Activated CD4-positive, alpha-beta T cell treated with anti-CD3 and anti-CD28 coated beads, Interleukin-2, Interleukin-6, amounts not matched to agents 100 ng/mL and 50 ng/mL, durations not matched to agents 16 hours and 8 hours (primary cell): ENCODE measurements at places on chromosomes 13 and 19.

GRCh38 chr13:77692746-77693448 is 4.6 kb upstream of the SLAIN1 start:
- DNase-seq: no peak

DNA sequence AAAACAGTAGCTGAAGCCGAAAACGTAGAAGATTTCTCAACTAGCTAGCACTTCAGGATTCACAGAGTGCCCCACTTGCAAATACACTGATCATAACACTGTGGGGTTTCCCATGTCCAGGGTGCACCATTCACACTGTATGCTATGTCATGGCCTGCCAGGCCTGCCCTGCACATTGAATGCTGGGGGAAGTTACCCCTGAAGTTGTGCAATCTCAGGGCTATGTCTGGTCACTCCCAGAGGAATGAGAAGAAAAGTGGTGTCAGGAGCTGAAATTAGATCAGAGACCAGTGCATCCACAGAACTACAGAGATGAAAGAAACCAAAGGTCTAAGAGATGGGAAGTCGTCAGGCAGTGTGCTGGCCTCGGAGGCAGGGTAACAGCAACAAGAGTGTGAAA is 196.8 kb downstream of the RAP2A start:
- no peak for DNase-seq

- DNase-seq: no peak
These were observed 75.0 kb upstream of the SLC15A1 start for GRCh38 chr13:98827449-98827848.

GRCh38 chr13:29888306-29888705 is 37.9 kb upstream of the UBL3 start:
- no peak for DNase-seq

- no peak for DNase-seq
These were observed 14.2 kb downstream of the DPF1 start for GRCh38 chr19:38209671-38210457.

- DNase-seq: no peak
These were observed 12.1 kb downstream of the ZBTB7A start for GRCh38 chr19:4054441-4055208.

DNA sequence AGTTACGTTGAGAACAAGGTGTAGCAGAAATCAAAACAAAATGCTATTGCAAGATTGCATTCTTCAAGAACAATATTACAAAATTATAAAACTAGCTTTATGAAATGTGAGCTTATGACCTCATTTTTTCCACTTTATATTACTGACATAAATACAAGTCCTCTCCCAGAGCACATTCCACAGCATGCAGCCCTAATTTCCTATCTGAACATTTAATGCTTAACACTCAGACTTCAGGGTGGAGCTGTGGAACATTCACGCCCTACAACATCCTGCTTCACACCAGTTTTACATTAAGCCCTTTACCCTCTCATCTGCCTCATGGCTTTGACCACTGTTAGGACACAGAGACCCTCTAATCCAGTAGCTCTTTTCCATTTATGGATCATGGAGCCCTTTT is 65.5 kb downstream of the EPSTI1 start:
- DNase-seq: no peak

DNA sequence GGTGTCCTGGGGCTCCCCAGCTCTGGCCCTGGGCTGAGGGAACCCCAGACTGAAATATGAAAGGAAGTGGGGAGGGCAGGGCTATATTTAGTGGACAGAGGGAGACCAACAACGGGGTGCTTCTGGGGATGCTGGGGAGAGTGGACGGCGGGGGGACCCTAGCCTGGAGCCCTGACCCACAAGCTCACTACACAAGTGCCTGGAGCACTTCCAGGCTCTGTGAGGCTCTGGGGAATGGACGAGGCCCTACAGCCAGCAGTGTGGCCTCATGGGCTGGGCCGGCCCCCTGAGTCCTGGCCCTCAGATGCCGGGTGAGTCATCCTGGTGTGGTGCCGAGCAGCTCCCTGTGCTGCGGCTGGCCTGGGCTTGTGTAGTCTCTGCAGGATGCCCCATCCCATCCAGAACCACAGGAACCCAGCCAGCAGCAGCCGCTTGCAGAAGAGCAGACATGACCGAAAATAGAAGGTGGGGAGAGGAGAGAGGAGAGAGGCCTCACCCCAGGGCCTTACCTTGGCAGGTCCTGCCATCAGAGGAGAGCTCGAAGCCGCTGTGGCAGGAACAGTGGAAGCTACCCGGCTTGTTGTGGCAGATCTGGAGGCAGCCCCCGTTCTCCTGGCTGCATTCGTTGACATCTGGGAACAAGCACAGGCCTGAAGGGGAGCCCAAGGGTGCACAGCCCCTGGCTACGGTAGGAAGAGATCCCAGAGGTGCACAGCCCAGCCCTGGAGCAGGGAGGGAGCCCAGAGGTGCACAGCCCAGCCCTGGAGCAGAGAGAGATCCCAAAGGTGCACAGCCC is 26.1 kb downstream of the GAS6 start:
- no peak for DNase-seq

- DNase-seq: no peak
These were observed 9.2 kb downstream of the CCDC8 start for GRCh38 chr19:46404055-46404752.

DNA sequence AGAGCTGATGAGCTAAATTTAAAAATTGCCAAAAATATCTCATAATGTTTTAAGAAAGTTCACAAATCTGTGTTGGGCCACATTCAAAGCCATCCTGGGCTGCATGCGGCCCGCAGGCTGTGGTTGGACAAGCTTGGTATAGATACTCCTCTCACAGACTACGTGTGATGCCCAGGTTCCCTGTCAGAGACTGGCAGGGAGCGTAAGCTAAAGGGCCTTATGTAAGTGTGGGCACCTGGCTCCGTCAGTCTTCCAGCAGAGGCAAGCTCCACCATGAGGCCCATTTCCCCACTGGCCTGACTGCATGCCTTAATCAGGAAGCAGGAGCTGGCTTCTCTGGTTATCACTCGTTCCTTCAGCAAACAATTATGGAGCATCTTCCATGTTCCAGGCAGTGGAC is 200.2 kb downstream of the FOXO1 start:
- DNase-seq: no peak

DNA sequence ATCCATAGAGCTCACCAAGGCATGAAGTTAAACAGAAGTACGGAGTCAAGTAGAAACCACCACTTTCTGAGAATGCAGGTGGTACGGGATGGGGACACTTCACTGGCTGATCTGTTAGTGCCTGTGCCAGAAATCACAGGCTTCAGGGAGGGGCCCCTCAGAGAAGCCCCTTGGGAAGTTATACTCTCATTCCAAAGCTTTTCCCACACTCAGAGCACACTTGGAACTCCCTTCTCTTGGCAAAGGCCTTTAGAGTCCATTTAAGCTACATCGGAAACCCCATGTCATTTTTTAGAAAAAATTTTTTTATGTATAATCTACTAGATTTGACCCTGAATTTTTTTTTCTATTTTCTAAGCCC is 80.7 kb upstream of the WASF3 start:
- no peak for DNase-seq

GRCh38 chr13:32660227-32660626 is 74.0 kb downstream of the PDS5B start:
- DNase-seq: no peak

DNA sequence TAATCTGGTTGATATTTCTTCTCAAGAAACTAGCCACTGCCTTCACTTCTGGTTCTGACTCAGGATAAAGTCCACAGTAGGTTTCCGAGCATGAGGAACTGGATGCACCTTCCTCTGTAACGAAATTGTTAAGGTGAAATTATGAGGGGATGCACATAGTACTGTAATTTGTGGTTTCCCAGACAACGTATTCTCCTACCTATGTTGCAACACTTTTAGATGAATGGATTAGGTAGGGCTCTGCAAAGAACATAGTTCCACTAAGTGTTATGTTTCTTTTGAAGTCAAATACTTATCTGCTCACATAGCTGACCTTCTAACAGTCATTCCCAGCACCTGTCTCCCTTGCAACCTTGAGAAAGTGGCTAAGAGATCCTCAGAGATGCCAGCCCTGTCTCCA is 5.7 kb upstream of the ZC3H13 start:
- DNase-seq: no peak

DNA sequence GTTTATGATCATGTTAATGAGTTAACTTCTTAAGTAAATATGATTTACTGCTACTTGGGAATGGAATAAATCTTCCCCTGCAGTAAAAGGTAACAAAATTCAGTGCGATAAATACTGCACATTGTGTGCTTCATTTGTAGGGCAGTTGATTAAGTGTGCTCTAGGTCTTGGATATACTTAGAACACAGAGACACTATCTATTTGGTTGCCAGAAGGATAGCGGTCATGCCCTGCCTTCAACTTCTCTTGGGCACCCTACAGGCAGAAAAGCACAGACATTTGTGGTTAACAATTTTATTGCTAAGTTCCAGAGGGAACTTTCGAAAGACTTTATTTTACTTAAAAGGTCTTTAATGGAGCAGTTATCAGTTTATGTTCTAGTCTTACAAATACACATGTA is 605.8 kb downstream of the PCDH9 start:
- DNase-seq: no peak

DNA sequence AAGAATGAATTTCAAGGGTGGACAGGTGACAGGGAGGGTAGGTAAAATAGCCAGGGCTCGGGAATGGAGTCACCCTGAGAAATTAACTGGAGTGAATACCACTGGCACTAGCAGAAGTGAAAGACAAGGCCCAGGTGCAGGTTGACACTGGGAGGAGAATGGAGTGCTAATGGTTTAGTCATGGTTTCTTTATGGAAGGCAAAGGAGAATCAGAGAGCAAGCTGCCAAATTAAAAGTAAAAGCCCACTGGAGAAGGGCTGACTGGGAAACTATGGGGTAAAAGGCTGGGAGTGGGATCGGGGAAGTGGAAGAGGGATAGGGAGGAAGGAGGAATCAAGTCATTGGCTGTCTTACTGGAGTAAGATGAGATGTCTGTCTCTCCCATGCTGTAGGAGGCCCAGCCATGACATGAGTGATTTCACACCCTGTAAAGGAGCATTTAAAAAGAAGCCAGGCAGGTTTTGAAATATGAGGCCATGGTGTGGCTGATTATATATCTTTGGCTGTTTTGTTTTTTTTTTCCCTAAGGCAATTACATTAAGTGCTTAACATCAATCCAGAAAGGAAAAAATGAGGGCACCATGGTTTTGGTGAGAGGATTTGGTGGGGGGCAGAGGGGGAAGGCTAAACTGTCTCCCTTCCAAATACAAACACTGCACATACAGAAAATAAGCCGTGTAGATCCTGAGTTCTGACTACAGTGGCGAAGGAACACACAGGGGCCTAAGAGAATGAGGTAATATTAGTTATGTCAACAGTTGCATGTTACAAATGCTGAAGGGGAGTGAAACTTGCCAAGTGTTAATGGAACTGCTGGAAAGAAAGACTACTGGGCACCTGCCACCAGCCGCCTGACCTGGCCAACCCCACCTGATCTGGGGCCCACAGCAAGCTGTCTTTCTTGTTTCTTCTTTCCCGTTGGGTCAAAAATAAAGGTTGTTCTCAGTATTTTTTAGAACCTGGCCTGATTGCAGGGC is 183.5 kb upstream of the TSC22D1 start:
- no peak for DNase-seq

GRCh38 chr19:33758541-33759013 is 38.1 kb upstream of the KCTD15 start:
- no peak for DNase-seq

- DNase-seq: no peak
These were observed 110.8 kb downstream of the DLEU7 start for GRCh38 chr13:50732712-50733111.

GRCh38 chr13:45879666-45880065 is 28.1 kb upstream of the SIAH3 start:
- DNase-seq: no peak

GRCh38 chr13:44078806-44079376 is 199.2 kb downstream of the LACC1 start:
- DNase-seq: no peak

- no peak for DNase-seq
These were observed 18.5 kb upstream of the GPR18 start for GRCh38 chr13:99276706-99277105.

GRCh38 chr13:51050021-51050830 is 60.8 kb downstream of the C13orf42 start:
- no peak for DNase-seq

DNA sequence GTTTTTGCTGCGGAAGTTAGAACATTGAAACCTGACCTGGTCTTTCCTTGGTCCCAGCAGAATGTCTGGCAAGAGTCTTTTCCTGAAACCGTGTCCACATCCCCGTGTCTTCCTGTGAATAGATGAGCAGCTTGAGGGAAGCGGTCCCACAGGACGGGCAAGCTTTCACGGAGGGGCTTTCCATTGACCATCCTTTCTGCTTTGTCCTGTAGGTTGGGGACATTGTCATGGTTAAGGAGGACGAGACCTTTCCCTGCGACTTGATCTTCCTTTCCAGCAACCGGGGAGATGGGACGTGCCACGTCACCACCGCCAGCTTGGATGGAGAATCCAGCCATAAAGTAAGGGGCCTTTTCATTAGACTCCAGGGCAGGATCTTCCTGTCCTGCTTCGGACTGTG is 126.0 kb downstream of the ATP11A start:
- no peak for DNase-seq

DNA sequence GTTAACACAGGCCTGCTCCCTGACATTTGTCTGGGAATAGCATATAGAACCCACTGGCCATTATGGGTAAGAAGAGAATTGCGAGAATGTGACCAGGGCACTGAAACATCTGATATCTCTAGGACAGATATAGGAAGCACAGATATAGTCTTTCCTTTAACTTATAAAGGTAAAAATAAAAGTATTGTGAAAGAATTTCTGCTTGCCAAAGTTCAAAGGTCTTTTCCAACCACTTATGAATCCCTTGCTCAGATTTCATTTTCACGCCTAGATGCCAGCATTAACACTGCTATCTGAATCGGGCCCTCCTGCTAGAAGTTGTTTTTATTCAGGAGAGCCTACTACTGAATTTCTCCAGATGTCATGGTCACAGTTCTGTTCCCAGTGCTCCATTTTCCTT is 27.7 kb downstream of the BBC3 start:
- DNase-seq: no peak

GRCh38 chr19:55082020-55082851 is 6.6 kb downstream of the EPS8L1 start:
- DNase-seq: peak; percentile 46
